Dermis blood vessel endothelial cell (primary cell): ENCODE measurements at places on chromosomes 4 and X. TPM values are rescaled to one million over a fixed set of nuclear protein-coding genes. Genes with fewer than 3 reads are reported as not detected.

DNA sequence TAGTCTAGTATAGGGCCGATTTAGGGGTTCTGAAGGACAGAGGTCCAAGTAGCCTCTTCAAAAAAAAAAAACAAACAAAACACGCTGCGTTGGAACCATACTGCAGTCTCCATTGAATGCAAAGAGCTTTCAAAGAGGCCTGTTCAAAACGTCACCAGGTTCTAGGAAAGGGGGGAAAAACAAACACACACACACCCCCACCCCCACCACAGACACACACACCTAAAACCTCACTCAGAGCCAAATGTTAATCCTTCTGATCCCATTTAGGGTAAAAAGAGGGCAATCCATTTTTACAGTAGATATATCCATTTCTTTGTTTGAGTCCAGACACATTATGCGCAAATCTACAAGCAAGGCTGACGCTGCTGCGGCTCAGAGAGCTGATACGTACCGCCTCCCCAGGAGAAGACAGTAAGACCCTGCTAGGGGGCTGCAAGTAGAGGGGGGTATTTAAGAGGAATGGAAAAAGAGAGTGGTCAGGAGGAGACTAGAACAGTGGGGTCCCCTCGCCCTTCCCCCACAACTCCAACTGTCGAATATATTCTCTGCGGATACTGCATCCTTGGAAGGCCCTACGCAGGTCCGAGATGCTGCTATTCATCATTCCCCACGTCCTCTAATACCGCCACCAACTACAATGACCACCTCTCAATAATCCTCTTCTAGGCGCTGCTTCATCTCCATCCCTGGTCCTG is 1.3 kb downstream of the NKRF start:
- peak; percentile 2 for DNase-seq

Gene SPATA4
- total RNA-seq = not detected in 2 replicates

Gene BRS3
- total RNA-seq = not detected in 2 replicates

Gene TRIM61
- not detected in 2 replicates for total RNA-seq

DNA sequence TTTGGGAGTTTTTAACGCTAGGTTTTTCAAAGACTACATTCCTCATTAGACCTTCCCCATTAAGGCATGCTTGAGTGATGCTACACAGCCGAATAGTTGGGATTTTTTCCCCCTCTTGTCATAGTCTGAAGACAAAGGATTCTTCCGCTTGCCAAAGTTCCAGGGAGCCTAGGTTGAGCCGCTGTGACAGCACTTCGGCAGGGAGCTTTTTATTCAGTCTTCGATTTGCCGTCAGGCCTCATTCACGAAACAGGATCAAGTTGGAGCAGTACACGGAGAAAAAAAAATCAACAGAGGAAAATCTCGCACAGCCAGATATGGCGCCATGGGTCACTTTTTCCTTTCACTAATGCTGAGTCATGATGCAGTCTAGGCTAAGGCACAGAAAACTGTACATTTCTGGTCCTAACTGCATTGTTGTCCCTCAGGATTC is 24.3 kb downstream of the SHROOM3 start:
- DNase-seq = peak; percentile 63
